ENCODE measurements at places on chromosomes 12 and 14.

- DNase-seq: no peak
Observed at GRCh38 chr12:20429852-20430251, 61.5 kb downstream of the PDE3A start.

DNA sequence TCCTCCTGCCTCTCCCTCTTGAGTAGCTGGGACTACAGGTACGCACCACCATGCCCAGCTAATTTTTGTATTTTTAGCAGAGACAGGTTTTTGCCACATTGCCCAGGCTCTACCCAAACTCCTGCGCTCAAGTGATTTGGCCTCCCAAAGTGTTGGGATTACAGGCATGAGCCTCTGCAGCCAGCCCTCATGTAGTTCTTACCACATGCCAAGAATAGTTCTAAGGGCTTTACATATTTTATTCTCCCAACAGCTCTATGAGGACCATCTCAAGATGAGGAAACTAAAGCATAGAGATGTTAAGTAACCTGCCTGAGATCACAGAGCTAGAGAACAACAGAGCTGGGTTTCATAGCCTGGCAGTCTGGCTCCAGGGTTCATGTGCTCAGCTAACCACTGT, 37.9 kb upstream of the ALDH2 start:
- no peak for DNase-seq

DNA sequence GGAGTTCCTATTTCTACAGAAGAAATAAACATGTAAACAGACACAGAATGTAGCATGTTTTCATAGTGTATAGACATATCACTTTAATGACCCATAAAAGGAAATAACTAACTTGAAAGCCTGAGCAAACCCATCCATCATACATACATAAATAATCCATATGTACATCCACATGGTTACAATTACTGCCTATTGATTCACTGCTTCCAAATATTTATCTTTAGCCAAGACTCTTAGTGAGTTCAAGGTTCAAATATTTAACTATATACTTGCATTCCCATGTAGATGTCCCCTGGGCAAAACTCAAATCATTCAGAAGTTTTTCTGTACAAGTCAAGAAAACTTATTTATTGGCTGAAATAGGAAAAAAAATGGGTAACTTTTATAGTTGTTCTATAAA, 95.4 kb downstream of the CCER1 start:
- DNase-seq: peak; percentile 22

- DNase-seq: no peak
Observed at GRCh38 chr12:9081667-9082427, 33.9 kb downstream of the A2M start.

GRCh38 chr12:31217356-31218130, 108.4 kb downstream of the SINHCAF start:
- DNase-seq: no peak

DNA sequence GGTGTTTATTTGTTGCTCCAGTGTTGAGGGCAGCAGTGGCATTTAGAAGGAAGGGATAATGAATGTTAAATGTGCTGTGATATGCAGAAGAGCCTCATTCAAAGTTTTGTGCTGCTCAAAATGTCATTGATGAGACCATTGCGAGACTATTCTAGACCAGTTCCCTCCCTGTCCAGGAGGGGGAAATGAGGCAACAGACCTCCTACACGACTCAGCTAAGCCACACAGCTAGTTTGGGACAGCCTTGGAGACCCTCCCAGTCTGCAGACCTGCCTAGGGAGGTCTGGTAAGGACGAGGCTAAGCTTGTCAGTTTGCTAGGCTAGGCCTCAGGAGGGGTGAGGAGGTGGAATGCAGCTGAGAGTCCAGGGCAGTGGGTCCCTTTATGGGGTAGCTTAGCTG, 116.0 kb downstream of the NRXN3 start:
- no peak for DNase-seq

DNA sequence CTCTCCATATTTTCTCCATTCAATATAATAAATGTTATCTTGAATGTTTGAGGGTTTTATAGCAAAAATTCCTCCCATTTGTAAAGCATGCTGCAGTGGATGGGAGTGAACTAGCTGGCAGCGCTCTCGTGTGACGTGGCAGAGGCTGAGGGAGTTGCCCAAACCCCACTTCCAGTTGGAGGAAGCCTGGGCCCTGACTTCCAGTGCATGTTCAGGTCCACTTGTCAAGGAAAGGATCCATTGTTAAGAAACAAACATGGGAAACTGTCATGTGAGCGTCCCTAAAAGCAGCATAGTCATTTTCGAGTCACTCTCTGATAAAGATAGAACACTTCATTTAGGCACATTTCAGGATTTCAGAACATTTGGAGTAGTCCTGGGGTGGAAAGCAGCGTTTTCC, 116.6 kb downstream of the SLC25A47 start:
- no peak for DNase-seq

- DNase-seq: peak; percentile 33
Observed at GRCh38 chr12:47383942-47384341, 304.2 kb upstream of the AMIGO2 start.

GRCh38 chr14:58747181-58747580, 109.4 kb downstream of the DACT1 start:
- no peak for DNase-seq

GRCh38 chr12:14403711-14404196, 38.3 kb downstream of the ATF7IP start:
- peak; percentile 94 for DNase-seq

- DNase-seq: no peak
Observed at GRCh38 chr12:25675808-25676207, 122.7 kb upstream of the LMNTD1 start.

- no peak for DNase-seq
Observed at GRCh38 chr14:38432186-38432585, 176.3 kb upstream of the CLEC14A start.

GRCh38 chr12:79766705-79767464, 76.1 kb upstream of the PAWR start:
- DNase-seq: no peak

DNA sequence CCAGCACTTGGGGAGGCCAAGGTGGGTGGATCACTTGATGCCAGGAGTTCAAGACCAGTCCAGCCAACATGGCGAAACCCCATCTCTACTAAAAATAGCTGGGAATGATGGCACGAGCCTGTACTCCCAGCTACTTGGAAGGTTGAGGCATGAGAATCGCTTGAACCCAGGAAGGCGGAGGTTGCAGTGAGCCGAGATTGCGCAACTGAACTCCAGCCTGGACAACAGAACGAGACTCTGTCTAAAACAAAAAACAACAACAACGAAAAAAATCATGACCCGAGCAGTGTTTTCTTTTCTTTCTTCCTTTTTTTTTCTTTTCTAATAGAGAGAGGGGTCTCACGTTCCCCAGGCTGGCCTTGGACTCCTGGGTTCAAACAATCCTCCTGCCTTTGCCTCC, 3.5 kb upstream of the CSRNP2 start:
- DNase-seq: no peak
